ENCODE measurements at places on chromosomes 11 and 22.
A peak's percentile ranks its signal among the peaks of the same experiment; 100 is the strongest.

GRCh38 chr11:27234961-27235360, 128.1 kb downstream of the CCDC34 start:
- no peak for DNase-seq

DNA sequence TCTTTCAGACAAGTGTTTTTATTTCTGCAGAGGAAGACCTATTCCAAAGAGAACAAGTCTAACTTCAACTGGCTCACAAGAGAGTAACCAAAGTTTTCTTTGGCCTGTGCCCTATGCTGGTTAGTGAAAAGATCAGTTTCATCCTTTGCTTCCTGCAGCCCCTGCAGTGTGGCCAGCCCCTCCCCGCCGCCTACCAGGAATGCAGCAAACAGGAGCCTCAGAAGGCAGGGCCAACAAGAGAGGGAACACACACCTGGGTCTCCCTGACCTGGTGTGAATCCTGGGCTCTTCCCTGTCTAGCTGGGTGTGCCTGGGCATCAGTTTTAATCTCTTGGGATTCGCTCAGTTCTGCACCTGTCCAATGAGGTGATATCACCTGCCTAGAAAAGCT, 21.5 kb upstream of the SCARF2 start:
- DNase-seq = no peak

- DNase-seq = no peak
These were observed 11.4 kb downstream of the FLI1 start for GRCh38 chr11:128705124-128705920.

- DNase-seq = peak; percentile 10
These were observed at the start of gene BCR for GRCh38 chr22:23180301-23180892. Gene BCR, plus strand, starts transcription at chr22:23180509. Its CDS starts 452 bp downstream, at chr22:23180961.

- no peak for DNase-seq
These were observed 8.9 kb downstream of the KCTD21 start for GRCh38 chr11:78179459-78180071.

DNA sequence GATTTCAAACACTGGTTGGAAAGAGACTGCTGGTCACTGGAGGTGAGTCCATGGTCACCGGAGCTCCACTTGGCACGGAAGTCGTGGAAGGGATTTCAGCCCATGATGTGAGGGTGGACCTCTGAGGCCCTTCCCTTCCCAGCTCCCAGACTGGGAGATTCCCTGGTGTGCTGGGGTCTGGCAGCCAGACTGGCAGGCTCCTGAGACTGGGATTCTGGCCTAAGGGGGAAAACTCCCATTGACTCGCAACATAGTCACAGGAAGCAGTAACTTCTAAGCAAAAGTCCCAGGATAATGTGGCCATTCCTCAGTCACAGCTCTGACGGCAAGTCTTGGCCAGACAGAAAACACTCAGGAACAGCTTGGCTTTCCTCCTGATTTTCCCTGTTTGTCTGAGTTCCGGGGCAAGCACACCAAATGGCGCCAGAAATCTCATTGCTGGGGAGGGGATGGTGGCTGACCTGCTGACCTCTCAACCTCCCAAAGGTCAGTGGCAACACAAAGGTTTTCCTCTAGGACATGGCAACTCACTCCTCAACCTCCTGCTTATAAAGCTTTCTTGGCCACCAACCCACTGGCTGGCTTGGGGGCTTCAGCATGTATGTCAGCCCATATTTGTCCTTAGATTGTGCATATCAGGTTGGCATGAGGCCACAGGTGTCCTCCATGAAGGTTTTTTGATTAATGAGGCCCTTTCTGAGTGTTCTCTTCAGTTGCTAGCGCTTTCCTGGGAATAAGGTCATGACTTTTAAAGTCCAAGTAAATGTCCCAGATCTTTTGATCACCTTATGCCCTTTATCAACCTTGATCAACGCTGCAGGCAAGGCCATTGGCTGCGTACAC, 99.5 kb downstream of the CCDC81 start:
- no peak for DNase-seq

DNA sequence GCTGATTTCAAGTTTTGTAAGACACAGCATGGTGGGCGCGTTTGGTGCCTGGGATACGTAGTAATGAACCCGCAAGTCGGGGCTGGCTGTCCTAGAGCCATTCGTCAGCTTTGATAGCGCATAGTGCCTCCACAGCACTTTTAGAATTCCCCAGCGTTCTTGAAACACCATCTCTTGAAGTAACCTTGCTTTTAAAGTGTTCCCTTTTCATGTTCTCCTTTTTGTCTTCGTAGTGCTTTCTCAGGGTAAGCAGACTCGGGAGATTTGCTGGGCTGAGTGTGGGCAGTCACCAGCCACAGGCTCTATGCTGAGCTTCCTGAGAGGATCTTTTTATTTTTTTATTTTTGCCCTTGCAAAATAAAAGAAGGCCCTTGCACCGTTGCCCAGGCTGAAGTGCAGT, 39.6 kb upstream of the CTTN start:
- no peak for DNase-seq

- DNase-seq = no peak
These were observed 90.1 kb downstream of the STK33 start for GRCh38 chr11:8503910-8504364.
